ENCODE measurements at places on chromosomes 6 and 20.

GRCh38 chr6:107360476-107360875, 98.9 kb downstream of the PDSS2 start:
- DNase-seq, result no peak

- no peak for DNase-seq
Measured at GRCh38 chr6:16295060-16295459, 56.7 kb downstream of the GMPR start.

DNA sequence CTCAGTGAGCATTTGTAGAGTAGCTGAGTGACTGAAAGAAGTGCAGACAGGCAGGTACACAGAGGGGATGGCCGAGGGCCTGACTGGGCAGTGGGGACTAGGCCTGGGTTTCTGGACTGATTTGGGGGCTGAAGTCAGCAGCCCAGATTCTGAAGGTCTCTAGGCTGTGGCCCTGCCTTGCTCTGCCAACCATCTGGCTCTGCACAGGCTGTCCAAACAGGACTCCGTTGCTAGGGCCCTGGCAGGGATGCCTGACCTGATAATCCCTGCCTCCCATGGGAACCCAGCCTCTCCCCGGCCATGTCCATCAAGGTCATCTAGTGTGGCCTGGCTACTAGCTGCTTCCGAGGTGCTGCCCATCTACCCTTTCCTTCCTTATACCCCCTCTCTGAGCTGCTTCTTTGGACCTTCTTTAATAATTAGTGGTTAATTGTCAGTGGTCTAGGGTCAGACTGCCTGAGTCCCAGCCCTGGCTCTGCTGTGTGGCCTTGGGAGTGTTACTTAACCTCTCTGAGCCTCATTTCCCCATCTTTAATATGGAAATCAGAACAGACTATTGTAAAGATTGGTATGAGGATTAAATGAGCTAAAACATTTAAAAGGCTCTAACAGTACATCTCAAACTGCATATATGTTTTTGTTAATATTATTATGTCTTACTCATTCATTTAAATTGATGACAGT, 137.9 kb downstream of the VEGFA start:
- no peak for DNase-seq

- DNase-seq, result peak; percentile 22
Measured at GRCh38 chr6:33428966-33429749, 9.3 kb downstream of the SYNGAP1 start.

- peak; percentile 58 for DNase-seq
Measured at GRCh38 chr6:164927288-164928056, 381.9 kb downstream of the C6orf118 start.

DNA sequence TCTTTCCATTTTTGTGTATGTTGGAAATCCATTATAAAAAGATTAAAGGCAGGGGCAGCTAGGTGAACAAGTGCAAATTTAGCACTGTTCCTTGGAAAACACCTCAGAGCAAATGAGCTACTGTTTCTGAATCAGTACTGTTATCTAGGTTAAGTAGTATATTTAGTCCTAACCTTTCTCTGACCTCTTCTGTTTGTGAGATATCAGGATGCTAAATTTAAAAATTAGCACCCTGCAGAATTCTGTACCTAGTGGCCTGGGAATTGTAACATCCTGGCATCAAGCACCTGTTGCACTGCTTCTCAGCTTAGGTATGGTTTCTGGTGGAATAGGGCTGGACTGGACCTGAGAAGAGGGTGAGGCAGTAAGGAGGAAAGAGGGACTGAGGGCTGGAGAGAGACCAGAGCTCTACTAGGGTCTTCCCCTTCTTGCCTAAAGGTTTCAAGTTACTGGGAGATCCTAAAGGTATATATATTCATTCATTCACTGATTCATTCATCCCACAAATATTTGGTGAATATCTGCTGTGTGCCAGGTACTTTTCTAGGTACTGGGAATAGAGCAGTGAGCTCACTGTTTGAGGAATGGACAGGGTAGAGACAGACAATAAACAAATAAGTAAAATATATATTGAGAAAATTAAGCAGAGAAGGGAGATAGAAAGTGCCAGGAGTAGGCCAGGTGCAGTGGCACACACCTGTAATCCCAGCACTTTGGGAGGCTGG, 5.2 kb downstream of the ZNF76 start:
- no peak for DNase-seq

GRCh38 chr6:46628498-46628897, 24.1 kb downstream of the CYP39A1 start:
- DNase-seq, result no peak

GRCh38 chr20:46022411-46023147, 6.4 kb upstream of the SLC12A5 start:
- DNase-seq, result peak; percentile 75

DNA sequence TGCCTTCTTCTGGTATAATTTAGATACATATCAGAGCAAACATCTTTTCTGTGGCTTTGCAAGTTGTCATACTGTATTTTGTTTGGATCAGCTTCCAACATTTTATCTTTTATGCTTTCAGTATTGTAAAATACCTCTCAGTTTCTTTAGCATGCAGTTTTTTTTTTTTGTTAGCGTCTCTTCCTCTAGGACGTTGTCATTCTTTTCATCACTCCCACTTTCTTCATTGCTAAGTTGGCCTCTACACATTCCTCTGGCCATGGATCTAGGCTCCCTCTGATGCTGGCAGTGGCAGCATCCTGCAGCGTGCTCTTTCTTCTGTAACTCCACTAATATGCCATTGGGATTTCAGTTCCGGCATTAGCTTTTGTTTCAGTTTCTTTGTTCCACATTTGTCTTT, 21.7 kb downstream of the RPRD1B start:
- no peak for DNase-seq

GRCh38 chr6:162211022-162211421, 516.5 kb downstream of the PRKN start:
- DNase-seq, result no peak

- no peak for DNase-seq
Measured at GRCh38 chr6:53530780-53531386, 14.0 kb downstream of the GCLC start.

GRCh38 chr6:87731818-87732661, 30.0 kb upstream of the AKIRIN2 start:
- peak; percentile 92 for DNase-seq

GRCh38 chr6:22357724-22358189, 60.9 kb upstream of the PRL start:
- DNase-seq, result no peak

- peak; percentile 52 for DNase-seq
Measured at GRCh38 chr6:170178561-170179477, 112.1 kb downstream of the DLL1 start.

- no peak for DNase-seq
Measured at GRCh38 chr6:143754204-143754603, 76.4 kb downstream of the PHACTR2 start.

DNA sequence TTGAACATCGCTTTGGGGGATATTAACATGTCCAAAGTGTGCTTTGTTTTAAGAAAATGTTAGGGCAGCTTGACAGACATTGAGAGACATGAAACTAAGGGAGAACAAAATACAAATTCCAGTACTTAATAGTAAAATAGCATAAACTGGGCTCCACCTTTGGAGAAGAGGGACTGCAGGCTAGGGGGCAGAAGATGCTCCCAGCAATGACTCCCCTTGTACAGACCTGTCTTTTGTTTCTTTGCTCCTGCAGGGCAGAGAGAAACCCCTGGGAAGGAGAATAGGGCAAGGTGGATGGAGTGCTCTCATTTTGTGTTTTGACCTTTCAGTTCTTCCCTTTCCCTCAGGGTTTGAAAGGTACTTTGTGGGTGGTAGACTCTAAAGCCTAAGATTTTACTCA, 115.6 kb upstream of the PLCB4 start:
- DNase-seq, result no peak

DNA sequence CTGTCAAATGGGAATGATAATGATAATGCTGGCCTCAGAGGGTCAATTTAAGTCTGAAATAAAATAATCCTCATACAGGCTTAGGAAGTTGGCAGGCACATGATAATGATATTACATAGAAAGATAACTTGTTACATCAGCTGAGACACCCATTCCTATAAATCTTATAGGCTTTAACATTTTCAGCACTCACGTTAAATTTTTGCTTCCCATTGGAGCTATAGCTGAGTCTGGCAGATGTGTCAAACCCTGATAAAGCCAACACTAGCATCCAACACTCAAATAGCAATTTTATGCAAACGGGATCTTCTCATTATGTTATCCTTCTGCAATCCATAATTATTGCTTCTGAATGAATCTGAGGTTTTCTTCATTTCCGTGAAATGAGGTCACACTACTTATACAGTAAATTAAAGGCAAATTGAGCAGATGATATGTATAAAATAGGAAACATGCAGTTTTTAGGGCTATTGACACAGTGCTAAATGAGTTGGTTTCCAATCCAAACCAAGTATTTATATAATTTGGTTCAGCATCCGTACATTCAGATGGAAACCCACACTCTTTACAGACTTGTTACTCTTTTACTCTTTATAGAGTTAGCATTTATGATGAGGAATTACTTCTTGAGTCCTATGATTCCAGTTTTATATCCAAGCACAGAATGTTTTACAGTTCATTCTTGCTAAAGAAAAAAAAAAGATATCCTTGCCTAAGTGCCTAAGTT, 481.6 kb downstream of the BTBD3 start:
- no peak for DNase-seq

DNA sequence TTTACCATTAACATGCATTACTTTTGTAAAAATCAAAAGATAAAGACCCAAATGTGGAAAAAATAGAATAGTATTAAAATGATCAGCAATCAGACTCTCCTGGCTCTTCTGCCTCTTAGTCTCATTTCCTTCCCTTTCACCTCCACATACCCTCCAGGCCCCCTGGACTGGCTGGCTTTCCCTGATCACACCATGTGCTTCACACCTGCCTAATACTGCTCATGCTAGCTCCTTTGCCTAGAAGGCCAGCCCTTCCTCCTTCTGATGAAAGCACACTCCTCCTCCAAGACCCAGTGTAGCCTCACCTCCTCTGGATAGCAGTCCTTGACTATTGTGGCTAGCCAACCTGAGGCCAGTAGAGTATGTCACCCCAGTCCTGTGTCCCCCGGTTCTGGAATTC, 182.0 kb upstream of the HEY2 start:
- DNase-seq, result no peak

DNA sequence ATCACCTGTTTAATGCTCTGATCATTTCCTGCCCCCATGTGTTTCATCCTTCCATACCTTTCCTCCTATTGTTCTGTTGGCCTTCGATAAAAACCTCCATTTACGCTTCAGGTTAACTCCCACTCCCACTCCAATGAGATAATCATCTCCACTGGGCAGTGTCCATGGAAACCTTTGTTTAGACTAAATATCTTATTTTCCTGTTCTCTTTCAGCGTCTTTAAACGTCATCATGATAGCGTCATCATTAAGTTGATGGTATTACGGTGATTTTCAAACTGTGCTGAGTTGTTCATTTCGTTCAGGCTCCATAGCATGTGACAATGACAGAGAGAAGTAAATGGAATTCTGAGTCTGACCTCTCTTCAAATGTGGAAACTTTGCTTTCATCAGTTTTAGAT, 970.5 kb upstream of the SLC35B3 start:
- DNase-seq, result no peak

GRCh38 chr20:36745927-36746659, at the start of gene NDRG3:
Gene NDRG3, minus strand, starts transcription at chr20:36746090. Its CDS starts 24,355 bp downstream, at chr20:36721735.
- peak; percentile 95 for DNase-seq

DNA sequence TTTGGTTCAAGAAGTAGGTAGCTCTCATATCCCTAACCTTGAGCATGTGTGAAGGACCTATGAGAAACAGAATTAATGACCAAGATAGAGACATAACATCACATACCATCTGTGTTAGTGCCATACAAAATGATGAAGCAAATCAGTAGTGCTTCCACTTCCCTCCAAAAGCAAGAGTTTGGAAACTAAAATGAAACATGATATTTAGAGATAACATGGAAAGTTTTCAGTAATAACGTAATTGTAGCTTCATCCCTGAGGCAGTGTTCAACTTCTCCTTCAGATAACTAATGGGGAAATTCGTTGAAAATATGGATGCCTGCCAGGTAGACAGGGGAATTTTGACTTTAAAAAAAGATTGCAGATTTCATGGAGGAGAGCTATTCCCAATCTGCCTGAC, 248.4 kb upstream of the IRAK1BP1 start:
- no peak for DNase-seq

GRCh38 chr6:95723638-95724037, 146.3 kb downstream of the MANEA start:
- no peak for DNase-seq

- DNase-seq, result no peak
Measured at GRCh38 chr6:111377558-111378120, 105.4 kb downstream of the REV3L start.

DNA sequence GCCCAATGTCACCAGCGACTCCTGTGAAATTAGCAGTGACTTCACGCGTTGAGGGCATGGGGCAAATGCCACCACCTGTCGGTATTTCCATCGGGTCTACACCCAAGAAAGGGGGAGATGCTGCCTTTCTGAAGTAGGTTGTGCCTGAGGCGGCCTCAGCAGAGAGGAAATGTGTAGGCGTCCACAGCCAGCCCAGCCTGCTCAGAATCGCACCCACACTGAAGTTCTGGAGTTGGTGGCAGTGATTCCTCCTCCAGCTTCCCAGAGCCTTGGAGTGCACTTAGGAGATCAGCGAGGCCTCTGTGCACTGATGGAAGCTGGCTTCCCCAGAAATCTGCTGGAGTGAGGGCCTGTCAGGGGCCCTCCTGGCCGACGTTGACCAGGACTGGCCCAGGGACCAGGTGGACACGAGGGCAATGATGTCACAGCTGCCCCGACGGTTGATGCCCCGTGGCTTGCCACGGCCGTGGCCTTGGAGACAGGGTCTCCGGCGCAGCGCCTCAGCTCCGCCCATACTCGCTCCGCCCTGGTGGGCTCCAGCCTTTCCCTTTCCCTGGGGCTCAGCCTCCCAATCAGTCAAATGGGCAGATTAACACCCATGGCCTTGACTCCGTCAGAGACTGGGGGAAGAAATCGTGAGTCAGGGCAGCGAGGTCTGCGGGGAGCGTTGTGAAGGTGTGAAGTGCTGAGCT, 484.8 kb downstream of the PREX1 start:
- DNase-seq, result no peak

DNA sequence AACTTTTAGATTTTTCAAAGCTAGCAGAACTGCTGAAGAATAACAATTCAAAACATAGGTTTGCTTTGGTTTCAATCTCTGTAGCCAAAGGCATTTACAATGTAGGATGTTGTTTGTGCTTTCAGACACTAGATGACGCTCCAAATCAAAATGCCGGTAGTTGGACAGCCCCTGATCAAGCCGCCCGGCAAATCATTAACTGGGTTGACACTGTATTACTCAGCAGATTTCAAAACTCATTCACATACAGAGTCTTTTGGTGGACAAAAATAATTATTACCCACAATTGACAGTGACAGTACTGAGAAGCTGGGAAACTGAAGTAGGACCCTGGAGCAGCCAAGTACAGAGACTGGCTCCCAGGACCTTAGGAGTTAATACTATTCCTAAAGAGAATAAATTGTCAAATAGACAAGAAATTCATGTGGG, 21.3 kb upstream of the HFE start:
- DNase-seq, result peak; percentile 62

GRCh38 chr6:36649701-36650484, 28.6 kb upstream of the CDKN1A start:
- DNase-seq, result no peak

Measured in mucosa of descending colon (tissue), 3 donors.